ENCODE measurements at places on chromosomes 5 and 9. TPM values are rescaled to one million over a fixed set of nuclear protein-coding genes. Genes with fewer than 3 reads are reported as not detected.
A peak's percentile ranks its signal among the peaks of the same experiment; 100 is the strongest.

The PNPLA7 gene
- 0.64 TPM for total RNA-seq

The MYORG gene
- 0.64 TPM for total RNA-seq

- DNase-seq: no peak
Observed at GRCh38 chr9:126965077-126965476, 50.5 kb downstream of the RALGPS1 start.

- DNase-seq: peak; percentile 46
Observed at GRCh38 chr5:89396278-89396954, 513.4 kb upstream of the MEF2C start.
